Motor neuron (in vitro differentiated cells): ENCODE measurements at places on chromosomes 11 and 22.
A peak's percentile ranks its signal among the peaks of the same experiment; 100 is the strongest.

DNA sequence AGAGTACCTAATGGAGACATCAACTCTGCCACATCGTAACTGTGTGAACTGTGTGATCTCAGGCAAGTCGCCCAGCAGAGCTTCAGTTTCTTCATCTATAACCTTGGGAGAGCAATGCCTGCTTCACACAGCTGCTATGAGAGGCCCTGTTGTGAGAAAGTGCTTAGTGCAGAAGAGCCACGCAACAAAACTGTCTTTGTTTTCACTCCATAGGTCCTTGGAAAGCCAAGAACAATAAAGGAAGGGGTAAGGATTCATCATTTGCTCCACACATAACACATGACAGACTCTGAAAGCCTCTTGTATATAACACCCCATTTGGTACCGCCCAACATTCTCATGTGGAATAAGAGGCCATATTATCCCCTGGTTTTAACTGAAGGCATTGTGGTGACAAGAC lies 231.9 kb upstream of the ISX start:
- ATAC-seq, result peak; percentile 65

DNA sequence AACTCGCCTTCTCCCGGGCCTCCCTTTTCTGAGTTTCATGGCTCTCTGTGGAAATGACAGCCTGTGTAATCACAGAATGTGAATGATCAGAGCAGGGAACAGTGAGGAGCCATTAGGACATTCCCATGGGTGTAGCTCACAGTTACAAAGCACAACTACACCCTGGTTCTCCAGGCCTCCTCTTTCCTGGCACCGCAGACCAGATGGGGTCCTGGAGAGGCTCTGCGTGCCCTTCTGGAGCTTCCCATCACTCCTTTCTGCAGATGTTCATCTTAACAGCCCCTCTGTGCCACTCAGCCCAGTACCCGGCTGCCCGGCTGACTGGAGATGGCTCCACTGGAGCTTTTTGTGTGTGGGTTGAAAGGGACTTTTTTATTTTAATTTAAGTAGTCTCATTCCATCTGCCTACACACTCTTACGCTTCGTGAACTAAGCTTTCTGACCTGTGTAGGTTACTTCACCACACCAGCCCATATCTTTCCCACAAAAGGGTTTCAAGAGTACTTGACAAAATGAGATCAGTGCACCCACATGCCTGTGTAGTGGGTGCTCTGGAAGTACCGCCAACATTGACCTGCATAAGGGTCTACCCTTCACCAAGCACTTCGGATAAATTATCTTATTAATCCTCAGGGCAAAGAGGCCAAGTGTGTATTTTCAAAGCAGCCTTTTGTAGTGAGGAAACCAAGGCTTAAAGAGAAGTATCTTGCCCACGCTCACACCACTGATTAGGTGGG lies 29.8 kb downstream of the SREBF2 start:
- ATAC-seq, result peak; percentile 76

- no peak for ATAC-seq
These were observed 7.5 kb upstream of the CSTF3 start for GRCh38 chr11:33168709-33169200.

- ATAC-seq, result no peak
These were observed 3.1 kb downstream of the CD3D start for GRCh38 chr11:118339281-118339961.

DNA sequence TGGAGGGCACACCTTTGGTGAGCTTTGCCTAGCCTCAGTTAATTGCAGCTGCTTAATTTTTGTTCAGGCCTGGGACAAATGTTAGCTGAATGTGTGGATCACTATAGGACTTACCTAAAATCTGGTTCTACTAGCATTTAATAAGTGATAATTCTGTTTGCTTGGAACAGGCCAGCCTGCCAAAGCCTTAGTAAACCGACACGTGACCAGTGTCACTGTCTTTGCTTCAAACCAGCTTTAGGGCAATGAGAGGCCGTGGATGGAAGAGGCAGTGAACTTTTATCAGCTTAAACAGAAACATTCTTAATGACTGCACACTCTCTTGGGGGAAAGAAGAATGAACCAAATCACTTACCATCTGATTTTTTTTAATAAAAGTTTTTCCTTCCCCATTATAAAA lies 10.8 kb downstream of the PARVA start:
- ATAC-seq, result no peak

DNA sequence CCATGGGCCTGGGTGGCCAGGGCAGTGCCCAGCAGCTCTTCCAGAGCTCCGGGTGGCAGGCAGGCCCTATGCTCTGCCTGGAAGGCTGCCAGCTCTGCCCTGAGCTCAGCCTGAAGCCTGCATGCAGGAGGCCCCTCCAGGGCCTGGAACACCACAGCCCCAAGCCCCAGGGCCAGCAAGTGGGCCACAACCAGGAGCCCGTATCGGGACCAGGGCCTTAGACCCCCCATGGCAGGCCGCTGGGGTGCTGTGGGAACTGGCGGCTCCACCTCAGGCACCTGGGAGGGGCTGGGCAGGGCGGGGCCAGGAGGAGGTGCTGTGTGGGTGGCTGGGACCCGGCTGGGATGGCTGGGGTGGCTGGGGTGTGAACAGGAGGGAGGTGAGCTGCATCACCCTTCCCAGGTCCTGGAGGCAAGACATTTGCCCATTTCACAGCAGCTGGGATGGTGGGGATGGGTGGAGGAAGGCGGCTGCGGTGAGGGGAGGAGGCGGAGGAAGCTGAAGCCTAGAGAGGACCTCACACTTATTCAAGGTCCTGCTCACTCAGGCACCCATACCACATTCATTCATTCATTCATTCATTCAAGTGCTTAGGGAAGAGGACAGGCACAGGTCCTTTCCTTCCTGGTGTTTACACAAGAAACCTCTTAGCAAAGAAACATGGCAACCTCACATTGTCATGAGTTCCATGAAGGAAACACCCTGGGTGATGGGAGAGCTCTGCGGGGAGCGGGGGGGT lies at the start of gene KCNK7:
Gene KCNK7 (minus strand): TSS at position 258 of the 739 bp plus-strand sequence. CDS start 28 bp downstream, at position 230.
- peak; percentile 9 for ATAC-seq

DNA sequence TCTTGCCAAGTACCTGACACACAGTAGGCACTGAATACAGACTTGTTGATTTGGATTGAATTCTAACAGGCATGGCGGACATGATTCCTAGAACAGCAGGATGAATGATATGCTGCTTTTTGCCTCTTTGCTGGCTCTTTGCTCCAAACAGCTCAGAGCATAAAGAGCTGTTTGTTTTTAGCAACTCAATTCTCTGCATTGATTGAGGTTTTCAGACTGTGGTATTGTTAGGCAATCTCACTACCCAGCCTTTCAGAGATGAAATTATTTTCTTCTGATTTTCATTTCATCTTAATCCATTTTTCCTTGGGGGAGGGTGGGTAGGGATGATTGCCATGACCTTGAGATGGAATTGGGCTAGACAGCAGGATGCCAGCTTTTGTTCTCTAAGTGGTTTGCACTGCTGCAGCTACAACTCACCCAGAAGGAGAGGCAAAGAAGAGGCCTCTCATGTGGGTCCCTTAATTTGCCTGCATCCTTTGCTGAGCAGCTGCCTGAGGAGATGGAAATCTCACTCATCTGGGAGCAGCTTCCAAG lies 20.5 kb downstream of the COA4 start:
- no peak for ATAC-seq

DNA sequence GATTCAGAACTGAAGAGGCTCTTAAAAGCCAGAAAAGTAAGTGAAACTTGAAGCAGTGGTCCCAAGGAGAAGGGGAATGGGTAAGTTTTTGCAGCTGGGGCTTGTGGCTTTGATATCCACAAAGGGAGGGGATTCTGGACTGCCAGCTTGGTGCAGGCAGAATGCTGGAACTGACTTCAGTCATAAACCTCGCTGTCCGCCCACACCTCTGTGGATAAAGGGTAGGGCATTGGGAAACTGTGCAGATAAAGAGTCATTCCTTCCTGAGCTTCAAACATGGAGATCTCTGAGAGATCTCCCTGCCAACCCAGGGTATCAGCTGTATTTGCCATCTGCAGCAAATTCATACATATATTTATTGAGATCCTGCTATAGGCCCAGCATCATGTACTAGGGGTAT lies 124.3 kb upstream of the OR9Q1 start:
- no peak for ATAC-seq

- ATAC-seq, result peak; percentile 35
These were observed 234 bp downstream of the SESN3 start for GRCh38 chr11:95230810-95231126.

DNA sequence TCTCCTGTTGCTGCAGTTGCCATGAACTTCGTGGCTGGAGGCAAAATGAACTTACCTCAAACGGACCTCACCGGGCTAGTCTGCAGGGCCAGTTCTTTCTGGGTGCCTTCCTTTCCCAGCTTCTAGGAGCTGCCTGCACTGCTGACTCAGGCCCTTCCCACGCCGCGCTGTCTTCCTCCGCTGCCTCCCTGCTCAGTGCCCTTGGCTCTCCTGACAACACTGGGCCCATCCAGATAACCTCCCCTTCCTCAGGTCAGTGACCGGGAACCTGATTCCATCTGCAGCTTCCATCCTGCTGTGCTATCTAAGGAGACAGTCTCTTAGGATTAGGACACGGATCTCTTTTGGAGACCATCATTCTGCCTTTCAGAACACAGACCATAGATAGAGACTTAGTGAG lies 19.3 kb downstream of the MOB2 start:
- ATAC-seq, result no peak

- no peak for ATAC-seq
These were observed 29.9 kb downstream of the TRPC6 start for GRCh38 chr11:101553891-101554292.

- ATAC-seq, result peak; percentile 50
These were observed at the start of gene PLCB3 for GRCh38 chr11:64251016-64251752. PLCB3 (plus strand) TSS chr11:64251530; CDS start chr11:64251650, 120 bp downstream.
